Heart right ventricle (tissue), 16 donors: ENCODE measurements at places on chromosomes 5 and 9. TPM values are rescaled to one million over a fixed set of nuclear protein-coding genes. Genes with fewer than 3 reads are reported as not detected.

DNA sequence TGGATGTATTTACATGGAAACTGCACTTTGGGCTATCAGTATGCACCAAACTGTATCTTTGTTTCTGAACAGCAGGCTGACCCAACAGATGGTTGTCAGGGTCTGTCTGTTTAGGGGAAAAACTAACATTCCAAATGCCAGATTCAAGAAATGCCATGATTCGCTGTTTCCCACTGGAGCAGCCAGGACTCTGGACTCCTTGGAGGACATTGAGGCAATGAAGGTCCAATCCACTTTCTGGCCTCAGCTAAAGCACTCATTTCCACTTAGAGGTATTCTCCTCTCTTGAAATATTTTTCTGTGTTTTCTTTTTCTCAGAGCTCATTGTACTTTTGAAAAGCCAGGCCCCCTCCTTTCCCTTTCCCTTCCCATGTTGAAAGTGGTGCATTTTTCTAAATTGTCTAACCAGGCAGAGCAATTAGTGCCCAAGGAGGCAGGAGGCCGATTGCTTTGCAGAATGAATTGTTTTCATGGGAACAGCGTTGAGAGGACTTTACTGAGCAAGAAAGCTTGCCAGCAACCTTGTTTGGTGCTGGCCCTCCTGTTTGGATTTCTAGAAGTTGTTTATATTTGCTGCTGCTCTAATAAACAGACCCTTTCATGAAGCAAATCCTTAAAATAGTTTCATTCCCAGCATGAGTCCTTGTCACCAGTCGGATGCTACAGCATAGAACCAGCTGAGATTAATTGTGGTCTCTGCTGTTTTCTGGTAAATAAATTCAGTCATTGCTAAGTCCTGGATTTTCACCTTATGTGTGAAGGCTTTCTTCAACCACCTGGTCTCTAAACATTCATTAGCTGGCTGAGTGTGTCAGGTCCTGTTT, 132.8 kb upstream of the TAF11L2 start:
- DNase-seq, result no peak

DNA sequence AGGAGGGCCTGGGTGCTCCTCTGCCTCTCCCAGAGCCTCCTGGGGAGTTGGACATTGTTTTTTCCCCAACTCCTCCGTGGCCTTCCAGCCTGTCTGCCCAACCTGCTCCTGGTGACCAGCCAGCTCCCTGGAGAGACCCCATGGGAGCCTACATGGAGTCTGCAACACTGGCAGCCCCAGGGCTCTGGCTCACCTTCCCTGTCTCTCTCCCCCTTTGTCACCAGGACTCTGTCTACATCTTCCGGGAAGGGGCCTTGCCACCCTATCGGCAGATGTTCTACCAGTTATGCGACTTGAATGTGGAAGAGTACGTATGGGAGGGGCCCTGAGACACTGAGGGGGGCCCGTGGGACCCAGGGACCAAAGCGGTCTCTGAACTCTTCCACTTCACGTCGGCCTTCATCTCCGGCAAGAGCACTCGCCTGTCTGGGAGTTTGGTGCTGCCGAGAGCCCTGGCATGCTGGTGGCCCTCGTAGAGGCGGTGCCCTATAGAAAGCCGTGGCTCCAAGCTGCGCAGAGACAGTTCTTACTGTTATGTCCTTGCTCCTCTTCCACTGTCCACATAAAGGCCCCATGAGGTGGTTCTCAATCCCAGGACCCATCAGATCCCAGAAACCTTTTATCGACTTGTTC, 5.9 kb upstream of the CEL start:
- DNase-seq, result no peak

GRCh38 chr5:79122973-79123372, 11.4 kb downstream of the BHMT start:
- no peak for DNase-seq

GRCh38 chr5:87340716-87341115, 72.0 kb downstream of the CCNH start:
- DNase-seq, result no peak

- no peak for DNase-seq
Observed at GRCh38 chr9:111662576-111663300, 1.3 kb downstream of the GNG10 start.

DNA sequence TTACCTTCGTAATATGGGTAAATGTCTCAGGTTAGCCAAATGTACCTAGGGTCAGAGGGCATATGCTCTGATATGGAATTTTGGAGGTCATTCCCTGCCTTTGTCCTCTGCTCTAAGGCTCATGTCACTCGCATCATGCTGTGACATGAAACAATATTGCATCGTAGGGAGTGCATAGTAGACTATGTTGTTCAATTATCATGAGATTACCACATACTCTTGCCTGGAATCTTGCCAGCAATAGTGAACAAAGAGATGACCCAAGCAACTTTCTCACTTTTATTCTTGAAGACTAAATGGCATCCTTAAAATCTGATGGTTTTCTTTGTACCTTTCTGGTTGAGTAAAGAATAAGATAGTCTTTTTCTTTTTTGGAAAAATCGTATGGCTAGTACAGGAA, 27.6 kb downstream of the ZNF462 start:
- DNase-seq, result no peak

PARP8 gene
- total RNA-seq, result 5.3 TPM
